ENCODE measurements at places on chromosomes 12 and 14. TPM values are rescaled to one million over a fixed set of nuclear protein-coding genes. Genes with fewer than 3 reads are reported as not detected.

GRCh38 chr12:62732861-62733427 is 202.0 kb downstream of the PPM1H start:
- H3K27me3 ChIP-seq: no peaks in the 10 kb centered on the region
- H3K36me3 ChIP-seq: no peaks in the 10 kb centered on the region
- H3K27ac ChIP-seq: peak overlapping the region; percentile 40
- H3K4me3 ChIP-seq: no peak overlapping the region
- H3K4me1 ChIP-seq: peaks cover 27% of the 10 kb centered on the region
- peak; percentile 71 for DNase-seq

Gene FGD6
- 5.6 TPM for total RNA-seq

DNA sequence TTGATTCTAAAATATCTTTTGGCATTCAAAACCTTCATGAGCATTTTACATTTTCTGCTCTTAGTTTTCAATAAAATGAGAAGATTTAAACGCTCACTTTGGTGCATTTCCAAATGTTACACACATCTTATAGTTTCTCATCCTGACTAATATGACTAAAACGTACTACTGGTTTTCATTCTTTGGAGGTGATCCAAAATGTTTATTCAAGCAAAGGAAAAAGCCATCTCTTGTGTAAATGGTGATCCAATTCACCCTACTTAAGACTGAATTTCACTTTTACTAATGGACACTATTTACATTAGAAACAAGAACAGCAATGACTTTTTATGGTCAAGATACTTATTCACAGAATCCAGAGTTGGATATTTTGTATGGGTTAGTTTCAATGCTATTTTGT is 86.6 kb downstream of the KITLG start:
- no peaks in the 10 kb centered on the region for H3K36me3 ChIP-seq
- DNase-seq: peak; percentile 92
- H3K27me3 ChIP-seq: no peaks in the 10 kb centered on the region
- H3K4me3 ChIP-seq: peak overlapping the region; percentile 20

Gene LRRIQ1
- total RNA-seq: under 0.01 TPM

DNA sequence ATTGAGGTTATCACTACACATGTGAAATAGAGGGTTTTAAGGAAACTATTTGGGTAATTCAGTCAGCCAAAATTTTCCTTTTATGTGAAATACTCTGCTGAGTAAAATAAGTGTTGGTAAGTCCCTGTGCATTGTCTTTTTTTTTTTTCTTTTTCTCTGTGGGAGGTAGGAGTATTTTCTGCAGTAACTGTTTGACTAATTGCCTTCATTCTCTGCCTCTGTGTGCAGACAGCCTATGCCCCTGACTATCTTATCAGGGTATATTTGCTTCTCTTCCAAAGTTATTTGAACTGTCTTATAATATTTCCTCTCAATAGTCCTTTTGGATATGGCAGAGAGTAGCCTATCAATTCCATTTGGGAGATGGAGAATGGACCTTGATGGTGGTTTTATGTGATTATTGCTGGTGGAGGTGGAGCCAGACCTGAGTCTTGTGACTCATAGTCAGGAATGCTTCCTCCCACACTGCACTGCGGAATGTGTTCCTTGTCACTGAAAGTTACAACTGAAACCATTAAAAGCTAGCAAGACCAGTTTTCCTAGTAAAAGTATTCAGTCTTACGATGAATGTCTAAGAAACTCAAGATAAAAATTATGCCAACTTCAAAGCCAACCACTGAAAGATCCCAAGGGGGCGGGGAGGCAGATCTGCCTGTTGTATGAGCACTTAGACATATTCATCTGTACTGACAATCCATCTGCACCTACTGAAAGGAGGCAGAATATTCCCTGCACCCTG is 40.9 kb upstream of the STXBP6 start:
- no peak overlapping the region for H3K27ac ChIP-seq
- peaks cover 2% of the 10 kb centered on the region for H3K27me3 ChIP-seq
- peaks cover 2% of the 10 kb centered on the region for H3K4me1 ChIP-seq
- H3K4me3 ChIP-seq: no peak overlapping the region

DNA sequence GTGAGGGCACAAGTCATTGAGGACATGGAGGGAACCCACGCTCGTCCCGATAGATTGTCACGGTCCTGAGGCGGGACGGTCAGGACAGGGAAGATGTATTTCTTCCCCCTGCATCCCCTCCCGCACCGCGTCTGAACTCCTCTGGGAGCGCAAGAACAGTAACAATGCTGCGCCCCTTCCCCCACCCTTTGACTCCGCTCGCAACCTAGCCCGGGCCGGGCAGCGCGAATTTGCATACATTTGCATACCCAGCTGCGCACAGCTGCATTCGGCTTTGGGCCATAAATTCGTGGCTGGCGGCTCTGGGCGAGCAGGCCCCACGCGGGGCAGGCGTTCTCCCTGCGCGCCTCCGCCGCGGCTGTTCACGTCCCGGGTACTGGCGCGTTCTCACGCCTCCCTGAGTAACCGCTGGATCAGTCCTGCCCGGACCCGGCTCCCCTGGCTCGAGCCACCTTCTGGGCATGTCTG is 29.0 kb upstream of the SMUG1 start:
- peak overlapping the region; percentile 57 for H3K4me3 ChIP-seq
- H3K27ac ChIP-seq: peak overlapping the region; percentile 35
- no peak for DNase-seq
- H3K27me3 ChIP-seq: peaks cover under 1% of the 10 kb centered on the region

GRCh38 chr14:55482936-55483605 is 42.7 kb upstream of the TBPL2 start:
- H3K4me1 ChIP-seq: no peaks in the 10 kb centered on the region
- no peak for DNase-seq
- no peaks in the 10 kb centered on the region for H3K36me3 ChIP-seq
- no peaks in the 10 kb centered on the region for H3K27me3 ChIP-seq
- no peak overlapping the region for H3K4me3 ChIP-seq

Gene ADAMTS20
- not detected for total RNA-seq

DNA sequence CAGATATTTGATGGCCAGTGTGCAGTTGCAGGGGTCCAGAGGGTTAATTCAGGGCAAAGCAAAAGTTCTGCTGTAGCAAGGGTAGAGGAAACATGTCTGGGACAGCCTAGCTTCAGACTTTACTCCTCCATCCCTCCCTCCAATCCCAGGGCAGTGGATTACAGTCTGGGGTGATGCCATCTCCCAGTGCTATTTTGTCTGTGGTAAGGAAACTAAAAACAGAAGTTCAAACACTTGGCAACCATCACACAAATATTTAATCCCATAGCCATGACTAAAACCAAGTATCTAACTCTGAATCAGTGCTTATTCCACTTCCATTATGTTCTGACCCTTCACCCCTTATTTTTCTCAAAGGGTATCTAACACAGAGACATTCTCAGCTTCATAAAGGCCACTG is 61.8 kb downstream of the PIK3C2G start:
- peaks cover 4% of the 10 kb centered on the region for H3K4me1 ChIP-seq
- peak; percentile 54 for DNase-seq
- H3K36me3 ChIP-seq: no peaks in the 10 kb centered on the region
- H3K27ac ChIP-seq: no peak overlapping the region
- H3K4me3 ChIP-seq: no peak overlapping the region

- no peak for DNase-seq
- H3K4me3 ChIP-seq: no peak overlapping the region
- no peaks in the 10 kb centered on the region for H3K4me1 ChIP-seq
- no peaks in the 10 kb centered on the region for H3K27me3 ChIP-seq
- no peak overlapping the region for H3K27ac ChIP-seq
- no peaks in the 10 kb centered on the region for H3K36me3 ChIP-seq
Measured at GRCh38 chr14:96461950-96462798, 40.0 kb upstream of the PAPOLA start.

Gene MNAT1
- 33.6 TPM for total RNA-seq

Gene FSCB
- total RNA-seq: not detected

Gene MARS1
- total RNA-seq: 352 TPM

- H3K4me1 ChIP-seq: peaks cover 2% of the 10 kb centered on the region
- H3K27ac ChIP-seq: no peak overlapping the region
- peak; percentile 11 for DNase-seq
- H3K4me3 ChIP-seq: no peak overlapping the region
- no peaks in the 10 kb centered on the region for H3K27me3 ChIP-seq
Measured at GRCh38 chr14:30656190-30656632, 34.1 kb downstream of the SCFD1 start.

Gene PIWIL1
- total RNA-seq: not detected

DNA sequence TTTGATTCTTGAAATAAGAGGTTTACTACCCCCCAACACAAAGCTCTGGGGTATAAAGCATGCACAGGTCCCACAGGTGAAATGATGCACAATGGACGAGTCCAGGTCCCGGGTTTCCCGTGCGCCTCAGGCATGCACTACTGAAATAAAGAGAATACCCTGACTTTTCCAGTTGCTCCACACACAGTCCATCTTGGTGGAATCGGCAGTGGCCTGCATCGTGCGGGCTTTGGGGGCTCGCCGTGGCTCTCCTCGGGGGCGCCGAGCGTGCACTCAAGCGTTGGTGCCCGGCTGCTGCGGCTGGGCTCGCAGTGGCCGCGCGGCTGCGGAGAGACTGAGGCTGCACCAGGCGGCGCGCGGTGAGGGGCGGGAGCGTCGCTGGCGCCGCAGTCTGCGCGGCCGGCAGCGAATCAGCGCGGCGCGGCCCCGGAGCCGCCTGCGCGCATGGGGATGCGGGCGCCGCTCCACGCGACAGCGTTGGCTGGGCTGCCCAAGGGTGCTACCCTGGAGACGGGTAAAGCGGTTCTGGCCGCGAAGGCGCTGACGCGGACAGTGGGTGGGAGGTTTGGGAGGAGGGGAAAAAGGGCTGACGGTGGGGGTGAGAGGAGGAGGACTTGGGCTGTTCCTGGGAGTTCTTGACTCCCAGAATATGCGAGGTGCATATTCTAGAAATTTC is 53.8 kb upstream of the CCDC175 start:
- no peak overlapping the region for H3K27ac ChIP-seq
- H3K27me3 ChIP-seq: peaks cover 2% of the 10 kb centered on the region
- no peaks in the 10 kb centered on the region for H3K36me3 ChIP-seq
- H3K4me1 ChIP-seq: no peaks in the 10 kb centered on the region
- H3K4me3 ChIP-seq: no peak overlapping the region

DNA sequence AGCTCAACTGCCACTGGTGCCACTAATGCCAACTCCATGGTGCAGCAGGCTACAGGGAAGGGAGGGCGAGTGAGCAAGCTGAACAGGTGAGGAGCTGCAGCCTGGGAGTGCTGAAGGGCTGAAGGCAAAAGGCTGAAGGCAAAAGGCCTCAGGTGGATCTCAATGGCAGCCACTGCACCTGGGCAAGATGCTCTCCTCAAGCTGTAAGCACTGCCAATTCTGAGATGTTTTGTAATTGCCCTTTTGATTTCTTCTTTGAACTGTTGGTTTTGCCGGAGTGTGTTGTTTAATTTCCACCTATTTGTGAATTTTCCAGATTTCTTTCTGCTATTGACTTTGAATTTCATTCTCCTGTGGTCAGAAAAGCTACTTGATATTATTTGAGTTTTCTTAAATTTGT is 97.6 kb downstream of the PIK3C2G start:
- no peak overlapping the region for H3K4me3 ChIP-seq
- H3K4me1 ChIP-seq: no peaks in the 10 kb centered on the region
- H3K27ac ChIP-seq: no peak overlapping the region
- no peaks in the 10 kb centered on the region for H3K27me3 ChIP-seq
- no peaks in the 10 kb centered on the region for H3K36me3 ChIP-seq

- H3K27me3 ChIP-seq: no peaks in the 10 kb centered on the region
- H3K27ac ChIP-seq: no peak overlapping the region
- H3K4me3 ChIP-seq: no peak overlapping the region
Measured at GRCh38 chr14:54346257-54346656, 50.5 kb upstream of the CDKN3 start.

- no peak overlapping the region for H3K4me3 ChIP-seq
- no peaks in the 10 kb centered on the region for H3K36me3 ChIP-seq
- DNase-seq: no peak
- H3K4me1 ChIP-seq: no peaks in the 10 kb centered on the region
Measured at GRCh38 chr14:104360501-104360900, 219.1 kb upstream of the C14orf180 start.

GRCh38 chr12:92871116-92871515 is 58.0 kb downstream of the EEA1 start:
- H3K27ac ChIP-seq: no peak overlapping the region
- no peak overlapping the region for H3K4me3 ChIP-seq
- no peak for DNase-seq
- H3K27me3 ChIP-seq: no peaks in the 10 kb centered on the region

Gene SLC6A12
- under 0.01 TPM for total RNA-seq

DNA sequence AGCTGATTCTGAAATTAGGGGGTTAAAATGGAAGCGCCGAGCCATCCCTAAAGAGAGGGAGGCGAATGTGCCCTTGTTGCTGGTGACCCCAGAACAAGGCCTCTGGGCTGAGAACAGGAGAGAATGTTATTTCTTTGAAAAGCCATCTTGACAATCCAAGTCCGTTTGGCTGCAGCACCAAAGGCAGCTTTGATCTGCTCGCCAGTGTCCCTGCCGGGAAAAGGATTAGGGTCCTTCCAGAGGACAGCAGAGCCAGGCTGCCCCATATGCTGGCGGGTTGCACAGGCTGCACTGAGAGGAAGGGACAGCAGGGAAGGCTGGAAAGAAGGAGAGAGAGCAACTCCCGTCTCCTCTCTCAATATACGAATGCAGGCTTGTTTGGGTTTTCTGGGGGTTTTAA is 141.7 kb downstream of the TMEM132C start:
- H3K27me3 ChIP-seq: no peaks in the 10 kb centered on the region
- H3K36me3 ChIP-seq: no peaks in the 10 kb centered on the region
- H3K27ac ChIP-seq: no peak overlapping the region
- DNase-seq: no peak

DNA sequence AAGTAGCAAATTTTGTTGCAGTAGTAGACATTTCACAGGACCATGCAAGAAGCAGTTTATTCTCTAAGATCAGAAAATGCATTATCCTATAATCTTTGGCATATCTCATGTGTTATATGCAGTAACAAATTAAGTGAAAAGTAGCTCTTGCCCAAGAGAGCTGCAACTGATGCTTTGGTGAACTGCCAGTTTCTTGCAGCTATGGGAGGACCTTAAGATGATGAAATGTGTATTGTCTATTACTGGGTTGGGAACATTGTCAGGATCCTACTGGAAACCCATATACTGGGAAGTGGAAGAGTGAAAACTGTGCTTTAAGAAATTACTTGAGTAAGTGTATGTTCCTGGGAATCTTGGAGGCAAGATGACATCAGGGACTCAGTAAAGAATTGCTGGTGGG is 238.8 kb downstream of the DACT1 start:
- no peaks in the 10 kb centered on the region for H3K36me3 ChIP-seq
- no peak overlapping the region for H3K27ac ChIP-seq
- H3K4me3 ChIP-seq: no peak overlapping the region
- H3K27me3 ChIP-seq: no peaks in the 10 kb centered on the region

DNA sequence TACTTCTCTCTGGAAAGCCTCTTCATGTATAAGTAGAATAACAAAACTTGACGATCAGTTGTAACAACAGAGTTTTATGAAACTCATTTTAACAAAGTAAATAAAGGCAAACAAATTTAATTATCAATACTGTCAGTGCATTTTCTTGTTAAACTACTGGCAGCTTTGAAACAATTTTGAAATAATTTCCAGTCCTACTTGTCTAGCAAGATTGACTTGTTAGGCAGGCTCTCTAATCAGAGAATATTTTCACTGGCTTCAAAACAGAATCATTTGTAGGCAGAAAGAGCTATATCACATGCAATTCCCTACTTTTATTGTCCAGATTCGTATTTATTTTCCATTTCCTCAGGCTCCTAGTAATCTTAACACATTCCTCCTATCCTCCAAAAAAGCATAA is 45.9 kb upstream of the SLC6A13 start:
- no peak overlapping the region for H3K27ac ChIP-seq
- H3K27me3 ChIP-seq: no peaks in the 10 kb centered on the region
- no peak overlapping the region for H3K4me3 ChIP-seq
- DNase-seq: no peak

Measured in fibroblast of lung (primary cell).